ENCODE measurements at places on chromosomes 2 and 18.

DNA sequence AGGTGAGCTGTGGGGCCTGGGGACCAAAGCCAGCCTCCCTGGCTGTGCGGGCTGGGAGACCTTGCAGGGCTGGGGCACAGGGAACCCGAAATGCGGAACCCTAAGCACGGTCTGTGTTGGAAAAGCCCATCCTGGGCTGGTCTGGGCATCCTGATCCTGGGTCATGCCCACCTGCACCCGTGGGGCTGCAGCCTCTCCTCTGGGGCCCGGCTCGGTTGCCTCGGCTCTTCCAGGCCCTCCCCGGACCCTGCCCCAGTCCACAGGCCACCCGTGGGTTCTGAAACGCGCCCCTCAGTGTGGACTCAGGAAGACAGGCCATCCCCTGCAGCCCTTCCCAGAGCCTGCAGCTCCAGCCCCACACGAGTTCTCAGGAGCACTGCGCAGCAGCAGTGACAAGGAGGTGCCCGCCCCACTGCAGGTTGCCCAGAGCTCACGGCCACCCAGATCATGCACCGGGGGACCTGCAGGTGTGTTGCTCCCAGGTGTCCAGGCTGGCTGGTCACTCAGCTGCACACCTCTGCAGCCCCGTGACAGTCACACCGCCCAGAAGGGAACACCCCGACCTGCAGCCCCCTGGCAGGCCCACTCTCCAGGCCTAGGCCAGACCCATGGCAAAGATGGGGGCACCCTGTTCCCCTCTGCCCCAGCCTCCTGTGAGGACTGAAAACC, 12.2 kb upstream of the NFATC1 start:
- DNase-seq: no peak

- DNase-seq: no peak
These were observed 155.5 kb upstream of the SERTAD2 start for GRCh38 chr2:64809216-64809615.

- no peak for DNase-seq
These were observed 3.4 kb downstream of the ZEB2 start for GRCh38 chr2:144516411-144516980.

GRCh38 chr2:100292022-100292580, 30.2 kb downstream of the LONRF2 start:
- DNase-seq: peak; percentile 31

DNA sequence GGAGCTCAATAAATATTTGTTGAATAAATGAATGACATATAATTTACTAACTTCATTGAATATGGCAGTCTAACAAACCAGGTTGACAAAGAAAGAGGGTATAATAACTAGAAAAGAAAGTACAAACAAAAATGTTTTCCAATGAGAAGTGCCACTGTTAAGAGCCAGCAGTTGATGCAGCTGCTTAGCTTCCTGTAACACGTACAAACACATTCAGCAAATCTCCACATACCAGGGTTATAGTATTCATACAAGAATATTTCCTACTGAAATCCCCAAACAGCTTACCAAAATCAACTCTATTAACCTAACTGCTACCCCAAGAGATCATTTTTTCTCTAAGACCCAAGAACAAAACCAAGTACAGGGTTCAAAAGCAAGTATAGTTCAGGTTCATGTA, 77.7 kb downstream of the THADA start:
- DNase-seq: no peak

DNA sequence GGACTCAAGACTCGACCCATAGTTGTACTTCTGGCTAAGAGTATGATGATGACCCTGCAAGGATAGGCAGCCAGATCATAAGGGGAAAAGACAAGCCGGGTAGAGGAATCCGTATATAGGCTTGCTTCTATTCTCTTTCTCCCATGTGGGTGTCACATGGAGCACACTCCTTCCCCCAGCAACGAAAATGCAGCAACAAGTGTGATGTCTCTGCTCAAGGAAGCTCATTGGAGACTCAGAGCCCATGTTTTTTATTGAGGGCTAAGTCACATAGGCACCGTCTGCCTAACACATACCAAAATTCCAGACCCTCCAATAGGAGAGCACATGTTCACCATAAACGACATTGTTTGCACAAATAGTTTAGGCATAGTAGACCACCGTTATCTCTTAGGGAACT, 6.3 kb downstream of the ZNF2 start:
- no peak for DNase-seq

DNA sequence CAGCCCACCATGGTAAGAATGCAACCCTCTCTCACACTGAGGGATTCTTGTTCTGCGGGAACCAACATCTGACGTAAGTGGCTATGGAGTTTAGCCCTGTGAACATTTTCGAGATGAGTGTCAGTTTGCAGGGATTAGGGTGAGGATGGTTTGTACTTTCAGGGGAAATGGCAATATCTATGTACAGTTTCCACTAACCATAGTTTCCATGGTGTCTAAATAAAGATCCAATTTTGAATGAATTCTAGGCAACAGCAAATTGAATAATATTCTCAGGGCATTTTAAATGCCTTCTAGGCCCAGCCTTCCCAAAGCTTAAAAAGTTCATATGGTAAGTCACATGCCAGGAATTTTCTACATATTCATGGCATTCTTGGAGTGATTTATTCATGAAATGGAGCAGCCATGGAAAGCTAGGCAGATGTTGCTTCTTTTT, 105.4 kb upstream of the MMADHC start:
- DNase-seq: no peak

DNA sequence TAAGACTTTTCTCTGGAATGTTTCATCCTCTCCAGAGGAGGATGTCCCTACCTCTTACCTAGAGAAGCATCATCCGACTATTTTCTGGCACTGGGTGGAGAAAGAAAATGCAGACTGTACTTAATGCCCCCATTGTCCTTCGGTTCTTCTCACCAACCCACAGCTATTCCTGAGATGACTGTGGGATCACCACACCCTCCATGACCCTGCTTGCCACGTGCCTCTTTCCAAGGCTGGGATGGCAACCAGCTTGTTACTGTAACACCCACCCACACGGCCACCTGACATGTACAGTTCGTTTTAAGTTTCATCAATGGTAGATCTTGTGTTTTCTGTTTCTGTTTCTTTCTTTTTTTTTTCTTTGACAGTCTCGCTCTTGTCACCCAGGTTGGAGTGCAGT, 365.2 kb downstream of the FBXO15 start:
- DNase-seq: no peak

GRCh38 chr2:2586931-2587330, 255.9 kb upstream of the MYT1L start:
- no peak for DNase-seq

- DNase-seq: peak; percentile 56
These were observed at the start of gene DPP4 for GRCh38 chr2:162073888-162074631. Gene DPP4, minus strand, starts transcription at chr2:162074215. Its CDS starts 234 bp downstream, at chr2:162073981.

DNA sequence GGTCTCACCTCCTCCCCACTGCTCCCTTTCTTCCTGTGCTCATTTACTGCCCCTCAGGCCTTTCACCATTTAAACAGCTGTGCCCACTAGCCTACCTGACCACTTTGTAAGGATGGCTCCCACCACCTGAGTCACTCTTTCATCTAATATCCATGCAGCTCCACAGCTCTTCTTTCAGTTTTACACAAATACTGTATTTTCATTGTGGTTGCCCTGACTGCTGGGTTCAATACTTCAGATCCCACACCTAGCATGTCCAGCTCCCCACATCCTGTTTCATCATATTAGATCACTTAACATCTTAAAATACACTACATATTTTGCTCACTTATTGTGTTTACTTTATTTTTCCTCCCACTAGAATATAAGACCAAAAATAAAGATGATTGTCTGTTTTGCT, 1110.6 kb downstream of the TSN start:
- DNase-seq: no peak

DNA sequence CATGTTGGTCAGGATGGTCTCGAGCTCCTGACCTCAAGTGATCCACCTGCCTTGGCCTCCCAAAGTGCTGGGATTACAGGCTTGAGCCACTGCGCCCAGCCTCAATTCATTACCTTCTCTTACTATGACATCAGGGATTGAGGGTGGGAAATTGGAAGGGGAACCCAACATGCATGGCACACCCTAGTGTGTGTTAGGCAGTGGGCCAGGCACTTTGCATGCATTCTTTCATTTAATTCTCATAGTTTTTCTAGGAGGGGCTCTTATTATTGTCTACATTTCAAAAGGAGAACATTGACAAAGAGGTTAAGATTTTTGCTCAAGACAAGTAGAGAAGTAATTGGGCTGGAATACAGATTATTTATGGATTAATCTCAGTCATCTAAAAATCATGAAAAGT, 10.9 kb upstream of the DNAJB2 start:
- no peak for DNase-seq

DNA sequence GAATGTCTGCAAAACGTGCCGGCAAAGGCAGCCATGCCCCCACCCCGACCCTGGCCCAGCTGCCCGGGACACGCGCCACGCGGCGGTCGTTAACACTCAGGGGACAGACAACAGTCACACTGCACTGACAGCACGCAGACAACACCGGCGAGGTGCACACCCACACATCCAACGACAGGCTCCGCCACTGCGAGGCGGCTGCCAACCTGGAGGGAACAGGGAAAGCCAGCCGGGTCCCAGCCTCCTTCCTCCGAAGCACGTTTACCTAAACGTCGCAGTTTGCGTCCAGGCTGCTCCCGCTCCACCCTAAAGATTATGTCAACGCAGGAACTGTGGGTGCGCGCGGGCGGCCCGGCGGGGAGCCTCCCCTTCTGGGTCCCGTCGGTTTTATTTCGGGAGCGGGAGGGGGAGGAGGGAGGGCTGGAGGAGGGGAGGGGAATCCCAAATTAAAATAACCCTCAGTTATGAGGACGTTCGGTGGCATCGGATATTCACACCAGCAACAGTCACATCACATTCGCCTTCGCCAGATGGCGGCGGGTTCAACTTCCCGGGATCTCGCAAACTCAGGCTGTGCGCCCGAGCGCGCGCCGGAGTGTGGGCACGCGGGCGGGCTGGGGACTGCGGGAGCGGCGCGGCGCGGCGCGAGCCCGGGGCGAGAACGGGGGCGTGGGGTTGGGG, 644 bp downstream of the PTGR3 start:
- peak; percentile 51 for DNase-seq

DNA sequence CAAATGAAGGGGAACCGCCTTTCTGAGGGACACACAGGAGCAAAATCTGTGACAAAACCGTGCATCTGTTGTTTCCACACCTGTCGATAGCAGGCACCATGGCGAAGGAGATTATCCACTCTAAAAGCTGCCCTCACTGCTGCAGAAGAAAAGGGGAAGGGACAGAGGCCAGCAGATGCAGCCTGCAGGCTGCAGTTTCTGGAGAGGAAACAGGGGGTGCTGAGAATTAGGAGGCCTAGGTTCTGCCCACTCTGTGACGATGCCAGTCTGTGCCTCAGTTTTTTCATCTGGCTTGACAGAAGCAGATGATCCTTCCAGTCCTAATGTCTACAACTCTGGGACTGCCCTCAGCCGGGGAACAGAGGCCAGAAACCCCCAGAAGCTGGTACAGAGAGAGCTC, 17.7 kb downstream of the PAX8 start:
- no peak for DNase-seq

DNA sequence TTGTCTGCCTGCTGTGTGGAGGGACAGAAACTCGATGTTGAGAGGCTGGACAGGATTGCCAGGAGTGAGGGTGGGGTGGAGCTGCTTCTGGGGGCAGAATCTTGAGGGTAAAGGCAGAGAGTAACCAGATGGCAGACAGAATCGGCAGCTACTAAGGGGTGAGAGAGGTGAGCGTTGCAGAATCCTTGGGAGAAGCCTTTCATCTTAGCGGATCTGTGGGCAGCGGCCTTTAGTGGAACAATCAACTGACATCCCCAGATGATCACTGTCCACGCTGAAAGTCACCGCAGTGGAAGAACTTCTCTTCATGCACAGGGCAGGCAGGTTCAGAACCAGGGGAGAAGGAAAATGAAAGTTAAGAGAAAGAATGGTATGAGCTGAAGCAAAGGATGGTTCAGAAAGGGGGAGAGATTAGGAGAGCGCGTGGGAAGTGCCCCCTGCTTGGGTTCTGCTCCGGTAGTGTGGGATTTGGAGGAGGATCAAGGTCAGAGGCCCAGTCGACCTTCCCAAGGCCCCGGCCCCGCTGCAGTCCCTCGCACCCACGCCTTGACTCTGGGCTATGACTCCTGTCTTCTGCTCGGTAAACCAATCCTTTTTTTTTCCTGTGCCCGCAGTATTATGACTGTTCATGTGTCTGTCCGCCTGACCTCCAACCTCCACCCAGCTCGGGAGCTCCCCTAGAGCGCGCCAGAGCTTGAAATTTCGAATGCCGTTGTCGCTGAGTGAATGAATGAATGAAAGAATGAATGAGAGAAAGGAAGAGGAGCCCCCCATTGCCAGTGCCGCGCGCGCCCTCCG, 584 bp downstream of the BOLA3 start:
- no peak for DNase-seq

GRCh38 chr2:165105926-165106325, 97.9 kb downstream of the SCN3A start:
- no peak for DNase-seq

GRCh38 chr2:151470556-151470955, 60.9 kb downstream of the RIF1 start:
- no peak for DNase-seq

DNA sequence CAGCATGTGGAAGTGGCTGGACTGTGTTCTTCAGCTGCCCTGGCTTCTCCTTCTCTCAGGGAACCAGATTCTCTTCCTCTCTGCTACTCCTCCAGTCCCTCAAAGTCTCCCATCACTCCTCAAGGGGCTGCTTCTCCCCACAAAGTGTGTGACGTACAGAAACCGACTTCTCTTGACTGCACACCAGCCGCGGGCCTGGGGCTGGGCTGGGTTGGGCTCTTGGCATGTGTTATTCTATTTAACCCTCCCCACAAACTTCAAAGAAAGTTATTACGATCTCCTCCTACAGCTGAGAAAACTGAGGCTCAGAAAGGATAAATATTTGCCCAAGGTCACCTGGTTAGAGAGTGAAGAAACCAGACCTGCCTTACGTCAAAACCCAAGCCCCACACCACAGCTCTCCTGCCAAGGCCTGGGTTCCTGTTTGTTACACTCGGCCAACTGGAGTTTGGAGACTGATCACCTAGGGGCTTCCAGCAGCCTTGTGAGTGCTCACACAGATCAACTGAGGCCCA, 269.0 kb downstream of the TFCP2L1 start:
- no peak for DNase-seq

- DNase-seq: no peak
These were observed 152.5 kb upstream of the KLF7 start for GRCh38 chr2:207318181-207318628.

GRCh38 chr18:57122936-57123510, 23.9 kb upstream of the BOD1L2 start:
- no peak for DNase-seq

DNA sequence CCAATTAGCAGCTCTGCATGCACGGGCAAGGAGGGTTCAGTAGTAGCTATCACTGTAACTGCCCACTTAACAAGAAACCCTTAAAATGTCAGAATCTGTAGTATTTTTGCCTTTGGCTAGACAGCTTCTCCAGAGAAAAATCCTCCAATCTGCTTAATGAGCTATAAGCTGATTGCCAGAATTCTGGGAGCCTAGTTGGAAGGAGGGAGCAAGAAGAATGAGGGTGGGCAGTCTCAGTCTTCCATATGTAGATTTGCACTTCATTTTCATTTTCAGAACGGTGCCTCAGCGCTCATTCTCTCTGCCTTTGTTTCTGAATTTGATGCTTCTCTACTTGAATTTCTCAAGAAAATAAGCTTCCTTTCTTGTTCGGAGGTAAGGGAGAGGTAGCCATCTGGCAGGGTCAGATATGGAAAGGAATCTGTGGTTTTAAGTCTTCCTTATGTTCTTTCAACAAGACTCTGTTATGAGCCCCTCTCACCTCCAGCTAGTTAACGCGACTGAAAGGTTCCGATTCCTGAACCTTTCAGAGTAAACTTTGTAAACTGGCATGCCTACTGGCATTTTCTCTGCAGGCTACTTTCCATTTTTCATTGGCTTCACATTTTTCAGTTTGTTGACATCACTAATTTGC, 53.5 kb downstream of the HNRNPLL start:
- DNase-seq: no peak

GRCh38 chr2:228597032-228597431, 415.5 kb upstream of the SPHKAP start:
- DNase-seq: no peak
